Stimulated activated CD8-positive, alpha-beta memory T cell treated with anti-CD3 and anti-CD28 coated beads, Interleukin-4, amount 100 ng/mL, for 1 hour (primary cell): ENCODE measurements at places on chromosomes 7 and 10.

GRCh38 chr7:137981668-137982067 lies 20.2 kb downstream of the CREB3L2 start:
- no peak for DNase-seq

DNA sequence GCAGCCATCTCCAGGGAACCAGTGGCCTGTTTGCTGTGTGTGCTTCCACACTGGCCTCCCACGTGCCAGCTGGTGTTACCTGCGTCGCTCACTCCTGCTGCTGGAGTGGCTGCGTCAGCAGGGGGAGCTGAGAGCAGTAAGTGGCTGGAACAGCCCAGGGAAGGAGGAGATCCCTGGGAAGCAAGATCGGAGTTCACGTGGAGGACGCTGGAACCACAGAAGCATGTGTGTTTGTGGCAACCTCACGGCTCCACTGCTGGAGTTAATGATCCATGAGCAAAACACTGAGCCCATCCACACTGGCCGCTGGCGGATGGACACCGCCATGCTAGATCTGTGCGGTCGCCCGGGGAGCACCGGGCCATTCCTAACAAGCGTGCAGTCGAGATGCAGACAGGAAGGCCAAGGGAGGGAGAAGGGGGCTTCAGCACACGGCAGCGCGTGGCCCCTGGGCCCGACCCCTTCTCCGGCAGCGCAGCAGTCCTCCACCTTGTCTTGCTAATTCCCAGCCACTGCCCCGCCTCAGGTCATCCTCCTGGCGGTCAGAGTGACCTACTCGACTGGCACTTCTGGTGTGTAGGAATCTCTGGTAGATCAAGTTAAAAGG lies 68.5 kb upstream of the EEPD1 start:
- no peak for DNase-seq

GRCh38 chr7:106737202-106737562 lies 76.2 kb upstream of the CCDC71L start:
- no peak for DNase-seq

- no peak for DNase-seq
These were observed 128.0 kb downstream of the MBL2 start for GRCh38 chr10:52644373-52645186.

DNA sequence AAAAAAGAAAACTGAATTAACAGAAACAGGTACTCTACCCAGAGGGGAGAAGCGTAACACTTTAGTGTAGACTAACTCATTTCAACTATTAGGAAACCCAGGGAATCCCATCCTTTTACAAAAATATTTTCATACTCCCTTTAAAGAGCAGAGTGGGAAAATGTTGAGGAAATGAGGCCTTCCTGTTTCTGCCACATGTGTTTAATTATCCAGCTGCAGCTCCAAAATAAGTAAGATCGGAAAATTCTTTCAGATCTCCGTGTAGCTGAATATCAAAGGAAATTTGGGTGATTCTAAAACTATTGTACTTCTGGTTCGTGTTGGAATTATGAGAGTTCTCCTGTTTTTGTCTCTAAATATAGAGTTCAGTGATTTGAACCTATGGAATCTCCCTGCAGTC lies 58.0 kb upstream of the CAV2 start:
- DNase-seq: no peak

DNA sequence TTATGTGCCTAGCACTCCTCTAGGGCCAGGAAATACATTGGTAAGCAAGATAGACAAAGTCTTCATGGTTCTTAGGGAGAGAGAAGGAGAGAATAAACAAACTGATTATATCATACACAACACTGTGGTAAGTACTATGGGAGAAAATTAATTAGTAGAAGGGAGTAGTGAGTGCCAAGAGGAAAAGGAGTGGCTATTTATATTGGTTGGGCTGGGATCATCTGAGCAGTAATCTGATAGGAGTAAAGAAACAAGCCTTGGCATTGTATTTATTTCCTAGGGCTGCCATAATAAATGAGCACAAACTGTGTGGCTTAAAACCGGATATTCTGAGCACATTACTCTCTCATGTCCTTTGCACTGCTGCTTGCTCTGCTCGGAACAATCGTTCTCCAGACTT lies 158.1 kb upstream of the PHF14 start:
- no peak for DNase-seq

DNA sequence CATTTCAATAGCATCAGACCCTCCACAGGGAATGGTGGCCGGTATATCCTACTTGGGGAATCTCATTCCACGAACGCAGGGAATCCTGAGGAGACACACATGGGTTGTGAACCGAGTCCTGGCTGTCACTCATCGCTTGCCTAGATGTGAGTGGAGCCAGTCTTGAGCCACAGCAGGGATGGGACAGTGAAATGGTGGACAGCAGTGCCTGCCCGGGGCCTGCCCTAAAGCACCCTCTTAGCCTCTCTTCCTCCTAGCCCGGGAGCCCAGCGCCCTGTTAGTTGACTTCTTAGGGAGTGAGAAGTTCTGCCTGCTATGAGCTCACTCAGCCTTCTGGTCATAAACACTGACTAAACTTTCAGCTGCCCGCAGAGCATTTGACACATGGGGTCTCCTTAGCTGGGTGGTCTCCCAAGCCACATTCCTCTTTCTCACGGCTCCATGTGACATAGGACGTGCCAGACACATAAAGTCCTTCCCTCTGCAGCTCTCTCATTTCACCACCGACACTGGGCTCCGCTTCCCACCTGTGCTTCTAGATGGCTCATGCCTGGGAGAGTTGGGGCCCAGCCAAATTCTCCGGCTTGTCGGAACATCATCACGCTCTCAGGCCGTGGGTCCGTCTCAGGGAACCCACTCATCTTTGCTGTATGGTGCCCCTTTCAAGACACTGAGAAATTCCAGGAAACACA lies 60.9 kb downstream of the TCERG1L start:
- no peak for DNase-seq

- peak; percentile 18 for DNase-seq
These were observed 38.5 kb downstream of the ZNF777 start for GRCh38 chr7:149422162-149422913.

DNA sequence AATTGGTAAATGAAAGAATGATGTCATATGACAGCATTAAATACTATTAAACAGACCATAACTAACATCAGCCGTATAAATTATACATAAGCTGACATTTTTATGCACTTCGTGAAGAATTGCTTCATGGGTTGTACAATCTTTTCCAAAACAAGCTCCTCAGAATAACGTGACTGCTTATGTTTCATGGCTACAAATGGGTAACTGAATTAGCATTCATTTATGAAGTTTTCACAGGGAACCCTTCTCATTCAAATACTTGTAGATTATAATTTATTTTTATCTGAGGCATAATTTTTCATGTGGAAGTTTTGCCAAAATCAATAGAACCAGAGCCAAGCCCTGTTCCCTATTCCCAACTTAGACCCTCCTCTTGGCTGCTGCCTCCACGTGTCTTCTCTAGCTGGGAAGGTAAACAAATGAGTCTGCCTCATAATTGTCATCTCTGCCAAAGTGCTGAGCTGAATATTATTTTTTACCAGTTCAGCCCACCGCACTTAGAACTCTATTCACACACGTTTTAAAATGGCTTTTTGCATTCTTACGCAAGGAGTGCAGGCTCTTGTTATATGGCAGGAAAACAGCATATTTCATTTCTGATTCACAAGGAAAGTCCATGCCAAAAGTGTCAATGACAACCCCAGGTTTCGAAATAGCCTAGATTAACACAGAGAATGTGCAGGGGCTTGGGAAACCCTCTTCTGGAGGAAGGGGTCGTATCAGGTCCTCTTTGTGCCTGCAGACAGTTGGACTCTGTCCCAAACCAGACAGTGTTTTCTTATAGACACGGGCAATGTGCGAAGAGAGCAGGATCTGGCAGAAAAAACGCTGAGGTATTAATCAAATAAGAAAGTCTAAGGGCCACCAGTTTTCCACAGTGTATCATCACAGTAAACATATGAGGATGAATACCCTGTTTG lies 370.7 kb upstream of the MGMT start:
- no peak for DNase-seq

GRCh38 chr7:77413128-77413527 lies 3.0 kb downstream of the GSAP start:
- DNase-seq: no peak

DNA sequence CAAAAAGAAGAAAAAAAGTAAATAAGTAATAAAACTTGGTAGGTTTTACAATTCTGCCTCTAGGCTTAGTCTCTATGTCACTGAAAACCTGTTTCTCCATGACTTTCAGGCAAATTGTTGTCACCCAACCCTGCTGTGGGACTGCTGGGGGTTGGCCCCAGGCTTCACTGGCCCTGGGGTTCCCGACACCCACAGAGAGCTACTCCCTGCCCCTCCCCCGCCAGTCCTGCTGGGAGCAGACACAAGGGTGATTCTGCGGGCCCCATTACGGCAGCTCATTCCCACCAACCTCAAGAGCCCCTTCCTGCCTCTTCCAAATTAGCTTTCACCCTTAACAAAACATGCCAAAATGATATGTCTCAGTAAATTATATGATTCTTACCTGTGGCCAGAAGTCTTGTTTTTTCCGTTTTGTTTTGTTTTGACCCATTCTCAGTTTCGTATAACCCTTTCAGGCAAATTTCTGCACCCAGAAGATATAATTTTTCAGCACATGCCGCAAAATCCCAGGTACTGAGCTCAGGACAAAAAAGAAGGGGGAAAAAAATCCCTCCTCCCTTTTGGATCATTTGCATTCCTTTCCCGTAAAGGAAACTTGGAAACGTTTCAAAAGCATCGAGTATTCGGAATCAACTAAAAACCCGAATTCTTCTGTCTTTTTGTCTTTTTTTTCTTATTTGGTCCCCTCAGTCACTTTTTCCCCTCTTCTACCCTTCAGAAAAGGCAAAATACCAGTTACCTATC lies 27.8 kb downstream of the CHST15 start:
- no peak for DNase-seq

GRCh38 chr10:21891439-21891838 lies 112.1 kb downstream of the DNAJC1 start:
- DNase-seq: no peak

GRCh38 chr7:14806891-14807290 lies 95.7 kb downstream of the DGKB start:
- DNase-seq: no peak

GRCh38 chr10:69792341-69792740 lies 9.4 kb upstream of the COL13A1 start:
- no peak for DNase-seq
